ENCODE measurements at places on chromosomes 7 and 10.

- no peak for DNase-seq
Measured at GRCh38 chr7:27172315-27172774, 1.8 kb downstream of the HOXA10 start.

DNA sequence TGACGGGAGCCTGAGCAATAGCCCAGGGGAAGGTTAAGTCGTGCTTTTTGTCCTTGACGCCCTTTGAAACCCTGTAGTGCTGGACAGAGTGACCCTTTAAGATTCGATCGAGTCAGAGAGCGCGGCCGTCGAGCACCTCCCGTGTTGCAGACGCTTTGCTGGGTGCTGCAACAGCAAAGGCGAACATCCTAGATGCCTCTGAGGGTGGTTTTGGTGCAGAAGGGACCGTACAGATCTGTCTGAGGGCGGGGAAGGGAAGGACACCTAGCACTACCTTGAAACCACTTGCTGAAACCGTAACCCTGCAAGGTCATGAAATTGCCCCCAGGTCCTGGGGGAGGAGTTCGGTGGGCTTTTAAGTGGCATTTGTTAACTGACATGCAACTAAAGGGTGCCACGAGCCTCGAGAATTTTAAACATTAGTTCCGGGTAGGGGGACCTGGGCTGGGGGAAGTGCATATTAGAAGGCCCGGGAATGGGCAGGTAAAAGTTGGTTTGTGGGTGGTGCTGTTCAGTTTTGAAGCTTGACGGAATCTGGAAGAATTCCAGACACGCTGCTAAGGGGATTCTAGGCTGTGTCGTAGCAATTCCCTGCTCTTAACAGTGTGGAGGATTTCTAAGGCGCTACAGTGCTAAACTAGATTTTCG, 786 bp downstream of the ATP5F1C start:
- DNase-seq = no peak

DNA sequence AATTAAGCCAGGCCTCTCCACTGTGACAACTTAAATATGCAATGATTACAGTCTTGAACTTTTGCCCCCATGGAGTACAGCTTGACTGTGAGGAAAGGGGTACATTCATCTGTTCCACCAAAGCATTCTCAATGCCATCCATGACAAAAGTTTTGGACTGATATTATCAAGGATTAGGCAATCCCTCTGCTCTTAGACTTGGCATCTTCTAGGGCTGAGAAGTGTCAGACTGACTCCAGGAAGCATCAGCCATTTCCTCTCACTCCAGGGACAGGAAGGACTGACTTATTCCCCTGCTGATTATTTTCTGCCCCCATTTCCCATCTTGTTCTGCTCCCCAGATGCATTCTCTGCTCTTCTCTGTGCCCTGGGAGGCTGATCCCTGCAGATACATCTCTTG, 69.7 kb downstream of the ZNF365 start:
- DNase-seq = no peak

- DNase-seq = no peak
Measured at GRCh38 chr10:133039803-133040165, 47.9 kb upstream of the ADGRA1 start.

- no peak for DNase-seq
Measured at GRCh38 chr7:130296221-130296951, 3.4 kb downstream of the CPA4 start.

DNA sequence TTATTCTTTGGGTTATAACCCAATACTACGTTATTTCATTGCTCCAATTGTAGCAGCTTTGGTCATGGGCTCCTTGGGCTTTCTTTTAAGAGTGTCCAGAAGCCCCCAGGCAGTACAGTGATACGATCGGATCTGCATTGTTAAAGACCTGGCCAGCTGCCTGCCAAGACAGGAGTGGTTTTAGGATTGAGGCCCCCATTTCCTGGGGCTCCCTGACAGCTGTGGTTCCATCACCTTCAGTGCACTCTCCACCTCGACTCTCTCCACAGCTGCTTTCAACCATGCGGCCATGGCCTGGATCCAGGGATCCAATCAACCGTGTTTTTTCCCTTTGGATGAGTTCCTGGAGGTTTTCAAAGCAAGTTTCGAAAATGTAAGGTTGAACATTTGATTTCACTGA, 123.4 kb upstream of the BTBD16 start:
- DNase-seq = no peak

DNA sequence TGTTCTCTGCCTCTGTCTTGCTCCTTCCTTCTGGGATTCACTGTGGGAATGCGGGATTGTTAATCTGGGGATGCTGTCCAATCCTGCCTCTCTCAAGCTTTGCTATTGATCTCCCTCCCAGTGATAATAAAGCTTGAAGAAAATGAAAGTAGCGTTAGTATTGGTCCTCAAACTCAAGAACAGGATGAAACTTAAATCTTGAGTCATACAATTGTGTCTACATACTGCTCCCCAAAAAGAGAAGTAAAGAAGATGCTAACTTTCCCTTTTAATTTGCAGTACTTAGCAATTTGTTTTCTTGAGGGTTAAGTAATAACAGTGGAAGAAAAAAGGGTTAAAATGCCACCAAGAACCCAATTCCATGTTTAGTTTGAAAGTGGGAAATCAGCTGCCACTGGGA, 13.6 kb downstream of the CFTR start:
- peak; percentile 6 for DNase-seq

- no peak for DNase-seq
Measured at GRCh38 chr7:33745934-33746333, 159.4 kb upstream of the BMPER start.

DNA sequence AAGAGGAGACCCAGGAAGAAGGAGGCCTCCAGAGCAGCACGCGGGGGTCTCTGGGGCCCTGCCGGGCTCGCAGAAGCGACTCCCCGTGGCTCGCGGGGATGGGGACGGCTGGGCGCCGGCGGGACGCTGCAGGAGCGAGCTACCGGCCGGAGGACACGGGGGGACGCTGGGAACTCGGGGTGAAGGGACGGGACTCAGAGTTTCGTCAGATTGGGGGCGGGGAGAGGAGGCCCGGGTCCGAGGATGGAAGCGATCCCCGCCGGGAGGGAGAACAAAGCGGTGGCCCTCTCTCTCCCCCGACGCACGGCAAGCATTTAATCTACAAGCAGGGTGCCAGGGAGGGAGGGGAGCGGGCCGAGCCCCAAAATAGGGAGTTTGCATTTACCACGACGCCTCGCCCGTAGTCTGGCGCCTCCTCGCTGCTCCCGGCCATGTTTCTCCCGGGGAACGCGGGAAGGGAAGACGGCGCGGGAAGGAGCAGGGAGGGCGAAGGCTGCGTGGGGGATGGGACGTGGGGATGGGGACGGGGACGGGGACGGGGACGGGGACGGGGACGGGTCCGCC, at the start of gene PRTFDC1:
Gene PRTFDC1, minus strand, starts transcription at position 464 of the 564 bp plus-strand sequence. Its CDS starts 31 bp downstream, at position 433.
- DNase-seq = no peak

DNA sequence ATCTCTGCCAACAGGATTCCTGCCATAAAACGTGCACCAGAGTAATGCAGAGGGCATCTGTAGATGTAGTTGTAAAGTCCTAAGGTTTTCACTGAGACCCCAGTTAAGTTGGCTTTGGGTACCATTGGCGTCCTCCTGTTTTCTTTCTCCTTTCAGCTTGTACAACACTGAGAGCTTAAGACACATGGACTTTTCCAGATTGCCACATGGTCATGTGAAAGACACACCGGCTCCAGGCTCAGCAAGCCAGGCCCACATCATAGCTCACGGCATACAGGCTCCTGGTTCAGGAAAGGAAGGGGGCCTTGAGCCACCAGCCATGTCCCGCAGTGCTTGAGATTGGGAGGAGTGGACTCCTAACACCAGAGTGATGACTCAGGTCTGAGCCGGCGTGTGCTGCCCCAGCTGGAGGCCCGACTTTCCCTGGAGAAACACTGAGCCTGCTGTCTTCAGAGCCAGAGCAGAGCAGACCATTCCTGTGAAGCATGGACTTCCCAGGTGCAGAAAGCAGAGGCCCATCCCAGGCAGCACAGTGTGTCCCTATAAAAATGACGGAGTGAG, 252.7 kb downstream of the PRPF18 start:
- peak; percentile 23 for DNase-seq

DNA sequence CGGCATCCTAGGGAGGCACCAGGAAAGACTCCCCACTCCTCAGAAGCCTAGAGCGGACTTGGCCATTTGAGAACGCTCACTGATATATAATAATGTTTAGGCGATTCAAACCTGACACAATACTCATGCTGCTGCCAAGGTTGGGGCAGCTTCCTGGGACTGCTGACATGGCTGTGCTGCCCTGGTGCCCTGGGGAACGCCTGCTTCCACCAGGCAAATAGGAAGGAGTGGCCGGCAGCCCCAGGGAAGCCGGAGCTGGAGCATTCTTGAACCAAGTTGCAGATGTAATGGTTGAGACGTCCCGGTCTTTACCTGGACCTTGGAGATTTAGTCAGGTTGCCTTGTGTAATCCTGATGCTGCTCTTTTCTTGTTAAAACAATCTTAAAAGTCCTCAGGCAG, 8.8 kb downstream of the GDF10 start:
- no peak for DNase-seq

DNA sequence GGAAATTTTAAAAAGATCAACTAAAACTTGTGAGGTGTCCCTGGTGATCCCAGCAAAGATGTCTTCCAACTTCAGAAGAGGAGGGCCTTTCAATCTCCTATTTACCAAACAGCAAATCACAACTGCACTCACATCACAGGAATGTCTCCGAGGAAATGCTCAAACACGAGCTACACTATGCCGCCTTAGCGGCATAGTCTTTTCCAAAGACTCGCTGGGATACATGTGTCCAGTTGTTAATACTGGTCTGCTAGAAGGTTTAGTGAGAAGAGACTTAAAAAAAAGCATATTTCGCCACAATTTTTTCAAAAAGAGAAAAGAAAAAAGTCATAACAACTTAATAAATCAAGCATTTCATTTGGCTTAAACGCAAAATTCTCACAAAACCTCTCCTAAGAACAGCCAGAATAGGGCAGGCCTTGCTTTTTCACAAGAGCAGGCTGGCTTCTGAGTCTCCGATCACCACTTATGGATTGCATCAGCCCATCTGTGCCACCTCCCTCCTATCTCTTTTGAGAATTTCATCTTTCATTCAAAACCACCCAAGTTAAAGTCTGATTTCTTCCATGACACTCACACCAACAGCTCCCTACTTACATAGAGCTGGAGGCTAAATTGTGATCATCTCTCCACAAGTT, 66.1 kb downstream of the GNA12 start:
- no peak for DNase-seq

GRCh38 chr7:131075406-131075805, 252.3 kb upstream of the MKLN1 start:
- DNase-seq = no peak

GRCh38 chr7:31096198-31096876, 44.2 kb downstream of the ADCYAP1R1 start:
- DNase-seq = no peak

GRCh38 chr7:22234227-22234626, 122.7 kb downstream of the RAPGEF5 start:
- no peak for DNase-seq
